Hematopoietic multipotent progenitor cell treated with erythropoietin and hydrocortisone succinate and interleukin-3 and kit ligand, for 15 days (in vitro differentiated cells): ENCODE measurements at places on chromosomes 1 and 21.

GRCh38 chr1:147603986-147604385 lies 62.7 kb downstream of the BCL9 start:
- no peak for DNase-seq

DNA sequence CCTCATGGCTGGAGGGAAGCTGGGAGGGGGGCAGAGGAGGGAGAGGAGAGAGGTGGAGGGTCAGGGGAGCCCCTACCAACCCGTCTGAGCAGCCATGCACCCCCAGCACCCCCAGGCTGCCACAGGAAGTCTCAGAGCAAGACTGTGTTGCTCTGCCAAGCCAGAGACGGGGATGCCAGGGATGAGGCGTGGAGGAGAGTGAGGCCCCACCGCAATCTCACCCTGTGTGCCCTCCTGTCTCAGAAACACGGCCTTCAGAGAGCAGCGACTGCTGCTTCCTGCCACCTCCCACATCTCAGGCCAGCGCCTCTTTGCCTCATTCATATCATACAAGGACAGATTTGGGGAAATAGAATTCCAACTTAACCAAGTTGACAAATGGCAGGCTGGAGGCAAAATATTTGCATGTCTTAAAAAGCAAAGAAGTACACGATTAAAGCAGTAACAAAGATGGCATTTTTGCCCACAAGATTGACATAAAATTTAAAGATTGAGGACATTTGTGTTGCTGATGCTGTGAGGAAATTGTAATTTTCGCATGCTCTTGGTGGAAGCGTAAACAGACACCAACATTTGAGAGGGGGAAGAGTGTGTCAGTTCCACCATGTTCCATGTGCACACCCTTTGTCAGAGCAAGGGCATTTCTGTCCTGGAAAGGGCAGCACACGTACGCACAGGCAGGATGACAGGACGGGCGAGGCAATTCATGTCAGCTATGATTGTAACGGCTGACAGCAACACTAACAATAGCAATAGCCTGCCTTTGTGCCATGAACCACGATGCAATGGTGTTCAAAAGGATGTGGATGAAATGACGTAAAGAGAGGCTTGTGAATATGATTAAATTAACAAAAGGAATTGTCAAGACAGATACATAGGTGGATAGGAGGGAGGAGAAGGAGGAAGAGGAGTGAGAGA lies 59.0 kb upstream of the BACE2 start:
- DNase-seq, result no peak

DNA sequence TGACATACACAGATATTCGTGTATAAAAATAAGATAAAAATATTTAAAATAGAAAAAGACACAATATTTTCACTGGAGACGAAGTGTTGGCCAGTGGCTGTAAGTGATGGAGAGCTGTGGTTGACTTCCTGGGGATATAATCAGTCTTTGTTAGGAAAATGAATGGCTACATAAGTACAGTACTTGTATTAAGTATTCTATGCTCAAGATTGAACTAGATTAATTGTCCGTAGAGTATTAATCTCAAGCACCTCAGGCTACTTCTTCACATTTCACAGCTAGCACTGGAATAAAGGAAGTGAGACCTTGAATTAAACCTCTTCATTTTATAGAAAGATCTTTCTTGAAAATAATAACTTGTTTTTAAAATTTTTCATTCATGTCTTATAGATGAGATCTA lies 39.0 kb upstream of the RGS5 start:
- no peak for DNase-seq

- DNase-seq, result no peak
Observed at GRCh38 chr21:26570203-26570602, 2.9 kb downstream of the CYYR1 start.

- DNase-seq, result no peak
Observed at GRCh38 chr1:182720463-182720862, 36.1 kb upstream of the RGS8 start.

DNA sequence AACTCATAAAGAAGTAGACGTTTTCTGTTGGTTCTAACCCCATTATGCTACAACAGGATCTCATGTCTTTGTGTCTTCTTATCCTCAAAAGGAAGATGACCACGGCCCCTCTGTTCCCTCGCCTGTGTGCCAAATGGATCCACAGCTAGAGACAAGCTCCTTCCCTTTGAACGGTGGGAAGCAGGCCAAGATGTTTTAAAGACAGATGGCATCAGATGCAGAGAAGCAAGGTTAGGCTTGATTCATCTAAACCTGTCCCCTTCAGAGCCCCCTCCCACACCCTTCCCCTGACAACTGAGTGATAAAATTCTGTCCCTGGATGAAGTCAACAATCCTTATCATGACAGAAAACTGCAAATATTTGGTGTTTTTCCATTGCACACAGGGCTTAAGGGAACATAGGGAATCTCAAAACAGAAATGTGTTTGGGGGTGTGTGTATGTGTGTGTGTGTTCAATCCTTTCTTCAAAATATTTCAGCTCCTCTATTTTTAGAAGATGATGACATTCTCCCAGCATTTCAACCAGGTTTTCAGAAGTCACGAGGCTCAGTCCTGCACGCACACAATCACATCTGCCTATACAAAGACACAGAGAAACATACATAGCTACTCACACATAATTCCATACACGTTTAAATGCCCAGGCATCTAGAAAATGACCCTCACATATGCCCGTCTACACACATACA lies 27.8 kb upstream of the FMOD start:
- no peak for DNase-seq

- no peak for DNase-seq
Observed at GRCh38 chr1:30682396-30683275, 40.7 kb downstream of the MATN1 start.

DNA sequence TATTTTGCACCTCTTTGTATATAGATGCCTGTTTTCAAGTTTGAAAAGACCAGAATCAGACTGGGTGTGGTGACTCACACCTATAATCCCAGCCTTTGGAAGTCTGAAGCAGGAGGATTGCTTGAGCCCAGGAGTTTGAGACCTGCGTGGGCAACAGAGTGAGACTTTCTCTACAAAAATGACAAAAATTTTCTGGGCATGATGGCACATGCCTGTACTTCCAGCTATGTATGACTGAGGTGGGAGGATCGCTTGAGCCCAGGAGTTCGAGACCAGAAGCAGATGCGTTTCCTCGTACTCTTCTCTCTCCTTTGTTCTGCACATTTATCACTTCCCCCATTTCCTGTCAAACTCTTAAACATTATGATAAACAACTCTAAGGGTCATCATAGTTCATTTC lies 310.0 kb upstream of the SNX7 start:
- DNase-seq, result no peak

- DNase-seq, result no peak
Observed at GRCh38 chr1:100230765-100231164, 18.9 kb downstream of the DBT start.

DNA sequence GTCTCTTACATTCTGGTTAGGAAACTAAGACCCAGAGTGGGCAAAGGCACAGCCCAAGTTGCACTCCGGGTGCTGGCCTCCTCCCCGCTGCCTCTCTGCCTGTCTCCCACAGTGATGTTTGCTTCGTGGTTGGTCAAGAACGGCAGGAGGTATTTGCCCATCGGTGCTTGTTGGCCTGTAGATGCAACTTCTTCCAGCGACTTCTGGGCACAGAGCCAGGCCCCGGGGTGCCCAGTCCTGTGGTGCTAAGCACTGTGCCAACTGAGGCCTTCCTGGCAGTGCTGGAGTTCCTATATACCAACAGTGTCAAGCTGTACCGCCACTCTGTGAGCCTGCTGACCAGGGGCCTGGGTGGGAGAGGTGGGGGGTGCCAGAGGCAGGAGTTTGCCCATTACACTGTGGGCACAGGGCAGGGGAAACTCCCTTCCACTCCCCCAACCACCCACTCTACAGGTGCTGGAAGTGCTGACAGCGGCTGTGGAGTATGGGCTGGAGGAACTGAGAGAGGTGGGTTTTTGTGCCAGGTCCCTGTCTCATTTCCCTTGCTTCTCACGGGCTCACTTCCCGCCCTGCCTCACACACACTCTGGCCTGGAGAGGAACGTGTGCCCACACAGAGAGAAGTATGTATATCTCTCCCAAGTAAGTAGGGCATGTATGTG lies 1.9 kb downstream of the BTBD19 start:
- DNase-seq, result peak; percentile 57

DNA sequence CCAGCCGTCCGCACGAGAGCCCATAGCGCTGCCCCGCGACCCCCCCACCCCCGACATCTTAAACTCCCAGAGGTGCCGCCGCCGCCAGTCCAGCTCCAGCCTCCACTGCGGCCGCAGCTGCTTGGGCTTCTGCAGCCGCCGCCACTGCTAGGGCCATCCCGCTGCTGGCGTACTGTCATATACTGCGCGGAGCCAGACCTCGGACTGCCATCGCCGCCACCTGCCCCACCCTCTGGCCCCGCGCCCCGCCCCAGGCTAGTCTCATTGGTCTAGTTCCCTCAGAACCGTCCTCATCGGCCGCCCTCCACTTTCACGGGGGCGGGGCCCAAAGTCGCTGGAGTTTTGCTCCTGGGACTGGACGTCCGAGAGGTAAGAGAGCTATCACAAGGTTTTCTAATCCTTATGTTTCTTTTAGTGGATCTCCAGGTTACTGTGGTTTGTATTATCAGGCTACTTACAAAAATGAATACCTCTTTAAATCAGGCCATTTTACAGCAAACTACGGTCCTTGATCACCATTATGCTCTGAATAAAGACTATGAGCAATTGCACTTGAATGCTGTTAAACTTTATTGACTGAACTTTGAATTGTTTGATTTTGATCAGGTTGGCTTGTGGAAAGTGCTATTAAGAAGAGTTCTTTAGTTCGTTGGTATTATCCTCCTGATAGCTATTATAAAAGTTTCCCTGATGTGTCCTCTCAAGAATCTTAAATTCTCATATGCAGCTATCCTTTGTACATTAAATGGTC lies 2.8 kb upstream of the CD1D start:
- DNase-seq, result peak; percentile 82

GRCh38 chr21:16873176-16873575 lies 639.7 kb upstream of the CXADR start:
- no peak for DNase-seq

GRCh38 chr1:31467005-31467674 lies 54.1 kb downstream of the SERINC2 start:
- DNase-seq, result no peak

DNA sequence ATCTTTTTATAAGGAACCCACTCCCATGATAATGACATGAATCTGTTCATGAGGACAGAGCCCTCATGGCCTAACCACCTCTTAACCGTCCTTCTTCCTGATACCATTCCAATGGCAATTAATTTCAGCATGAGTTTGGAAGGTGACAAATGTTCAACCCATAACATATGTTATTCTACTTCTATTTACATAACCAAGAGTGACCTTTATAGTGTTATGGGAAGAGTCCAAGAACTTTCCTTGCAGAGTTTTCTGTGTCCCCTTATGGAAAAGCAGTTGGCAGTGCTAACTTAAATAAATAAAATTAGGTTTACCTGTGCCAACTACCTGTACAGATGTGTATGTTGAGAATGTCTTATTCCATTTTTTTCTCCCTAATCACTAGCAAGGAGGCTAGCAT lies 11.1 kb downstream of the MAP10 start:
- DNase-seq, result no peak

DNA sequence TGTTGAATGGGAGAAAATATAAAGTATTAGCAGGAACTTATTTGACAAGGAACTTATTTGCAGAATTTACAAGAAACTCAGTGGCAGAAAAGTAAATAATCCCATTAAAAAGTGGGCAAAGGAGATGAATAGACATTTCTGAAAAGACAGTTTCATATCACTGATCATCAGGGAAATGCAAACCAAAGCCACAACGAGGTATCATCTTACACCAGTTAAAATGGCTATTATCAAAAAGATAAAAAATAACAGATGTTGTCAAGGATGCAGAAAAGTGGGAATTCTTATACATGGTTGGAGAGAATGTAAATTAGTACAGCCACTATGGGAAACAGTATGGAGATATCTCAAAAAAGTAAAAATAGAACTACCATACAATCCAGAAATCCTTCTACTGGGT lies 61.0 kb downstream of the SYT14 start:
- no peak for DNase-seq

DNA sequence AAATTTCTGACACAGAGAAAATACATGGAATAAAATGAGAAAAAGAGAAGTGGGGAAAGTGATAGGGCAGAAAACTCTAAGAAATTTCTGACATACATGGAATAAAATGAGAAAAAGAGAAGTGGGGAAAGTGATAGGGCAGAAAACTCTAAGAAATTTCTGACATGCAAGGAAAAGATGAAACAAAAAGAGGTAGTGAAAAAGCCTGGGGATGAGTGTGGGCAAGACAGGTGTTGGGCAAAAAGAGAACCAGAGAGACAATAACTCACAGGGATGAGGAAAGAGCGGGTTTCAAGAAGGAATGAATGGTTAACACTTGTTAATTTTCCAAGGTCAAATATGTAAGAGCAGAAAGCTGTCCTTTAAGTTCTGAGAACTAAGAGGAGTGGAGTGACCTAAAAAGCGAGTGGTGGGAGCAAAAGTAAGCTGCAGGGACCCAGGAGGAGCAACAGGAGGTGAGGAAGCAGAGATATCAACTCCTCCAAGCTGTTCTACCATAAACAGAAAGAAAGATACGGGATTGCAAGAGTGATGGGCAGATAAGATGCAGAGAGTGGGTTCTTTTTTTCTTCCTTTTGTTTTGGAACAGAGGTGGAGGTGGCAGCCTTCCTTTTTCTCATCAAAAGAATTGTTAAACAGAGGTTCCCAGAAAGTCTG lies 29.9 kb upstream of the EXO1 start:
- DNase-seq, result no peak

- no peak for DNase-seq
Observed at GRCh38 chr1:41566274-41566885, 81.9 kb upstream of the EDN2 start.

DNA sequence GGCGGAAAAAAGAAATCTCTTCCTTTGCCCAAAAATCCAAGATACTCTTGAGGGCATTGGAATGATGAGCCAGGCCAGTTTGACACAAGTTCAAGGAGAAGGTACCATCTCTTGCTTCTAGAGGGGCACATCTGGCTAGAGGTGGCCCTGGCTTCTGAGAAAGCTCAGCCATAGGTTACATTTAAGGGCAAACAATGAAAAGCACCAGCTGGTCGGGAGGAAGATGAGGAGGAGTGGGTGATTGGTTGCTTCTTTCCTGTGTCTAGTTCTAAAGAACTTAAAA lies 132.0 kb downstream of the DHRS3 start:
- no peak for DNase-seq

DNA sequence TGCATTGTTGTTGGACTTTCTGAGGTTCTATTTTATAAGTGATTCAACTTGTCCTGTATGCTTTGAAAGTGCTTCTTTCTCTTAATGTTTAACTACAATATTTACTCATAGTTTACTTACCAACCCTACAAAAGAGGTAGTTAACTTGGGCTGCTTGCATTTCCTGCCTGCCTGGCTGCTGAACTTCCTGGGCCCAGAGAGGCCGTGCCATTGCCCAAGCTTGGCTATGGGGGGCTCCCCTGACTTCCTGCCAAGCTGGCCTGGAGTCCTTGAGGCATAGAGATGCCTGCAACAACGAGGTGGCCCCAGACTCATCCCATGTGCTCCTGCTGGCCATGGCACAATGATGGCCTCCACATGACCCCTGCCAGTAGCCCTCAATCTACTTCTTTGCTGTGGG lies 361.6 kb upstream of the PLD5 start:
- no peak for DNase-seq

DNA sequence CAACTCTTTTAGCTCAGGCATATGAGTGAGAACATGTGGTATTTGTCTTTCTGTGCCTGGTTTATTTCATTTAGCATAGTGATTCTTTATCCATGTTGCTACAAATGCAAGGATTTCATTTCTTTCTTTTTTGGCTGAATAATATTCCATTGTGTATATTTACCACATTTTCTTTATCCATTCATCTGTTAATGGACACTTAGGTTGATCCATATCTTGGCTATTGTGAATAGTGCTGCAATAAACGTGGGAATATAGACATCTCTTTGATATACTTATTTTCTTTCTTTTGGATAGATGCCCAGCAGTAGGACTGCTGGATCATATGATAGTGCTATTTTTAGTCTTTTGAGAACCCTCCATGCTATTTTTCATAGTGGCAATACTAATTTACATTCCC lies 30.8 kb downstream of the ASB17 start:
- DNase-seq, result no peak
